ENCODE measurements at places on chromosomes 1 and 21.

- no peak for DNase-seq
Observed at GRCh38 chr1:157641177-157641576, 43.3 kb upstream of the FCRL4 start.

GRCh38 chr1:40633931-40634376, 31.5 kb downstream of the RIMS3 start:
- DNase-seq, result no peak

DNA sequence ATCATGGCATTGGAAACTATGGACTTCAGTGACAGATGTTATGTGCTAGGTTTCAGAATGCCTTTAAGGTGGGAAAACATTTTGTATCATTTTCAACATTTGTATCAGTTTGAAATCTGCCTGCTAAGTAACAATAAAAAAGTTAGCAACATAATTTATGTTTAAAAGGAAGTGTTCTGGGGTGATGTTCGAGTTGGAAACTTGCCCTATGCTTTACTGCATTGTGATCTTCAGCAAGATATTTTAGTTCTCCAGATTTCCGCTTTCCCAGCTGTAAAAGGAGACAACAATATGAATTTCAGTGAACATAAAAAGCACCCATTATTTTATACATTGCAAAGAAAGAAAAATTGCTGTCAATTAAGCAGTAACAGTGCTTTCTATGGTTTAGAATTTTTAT, 187.4 kb downstream of the DISC1 start:
- no peak for DNase-seq

DNA sequence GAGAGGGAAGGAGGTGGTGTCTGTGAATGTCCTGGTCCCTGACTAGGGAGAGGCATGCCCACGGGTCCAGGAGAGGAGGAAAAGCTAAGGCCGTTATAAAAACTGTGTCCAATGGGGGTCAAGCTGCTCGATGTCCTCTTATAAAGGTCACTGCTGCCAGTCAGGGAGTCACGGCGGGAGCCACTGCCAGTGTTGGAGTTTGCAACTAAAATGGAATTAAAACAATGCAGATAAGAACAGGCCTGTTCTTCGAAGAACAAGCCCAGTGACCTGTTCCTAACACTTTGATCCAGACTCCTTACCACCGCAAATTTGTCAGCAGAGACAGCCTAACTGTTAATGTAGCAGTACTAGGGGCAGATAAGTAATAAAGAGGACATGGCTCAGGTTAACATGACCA, 56.1 kb upstream of the SDC3 start:
- no peak for DNase-seq

DNA sequence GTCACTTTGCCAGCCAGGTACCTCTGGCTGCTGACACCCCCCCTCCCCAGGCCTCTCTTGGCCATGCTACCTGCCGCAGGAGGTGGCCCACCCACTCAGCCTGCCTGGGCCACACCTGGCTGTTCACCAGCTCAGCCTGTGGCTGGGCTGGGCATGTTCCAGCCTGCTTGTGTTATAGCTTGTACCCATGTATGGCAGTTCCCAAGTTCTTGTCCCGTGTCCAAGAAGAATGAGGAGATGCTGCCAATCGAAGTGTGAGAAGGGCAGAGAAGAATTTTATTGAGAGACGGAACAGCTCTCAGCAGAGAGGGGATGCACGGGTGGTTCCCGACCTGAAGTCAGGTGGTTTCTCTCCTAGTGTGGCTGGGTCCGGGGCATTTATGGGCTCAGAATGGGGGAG, 3.9 kb upstream of the MMEL1 start:
- DNase-seq, result no peak

DNA sequence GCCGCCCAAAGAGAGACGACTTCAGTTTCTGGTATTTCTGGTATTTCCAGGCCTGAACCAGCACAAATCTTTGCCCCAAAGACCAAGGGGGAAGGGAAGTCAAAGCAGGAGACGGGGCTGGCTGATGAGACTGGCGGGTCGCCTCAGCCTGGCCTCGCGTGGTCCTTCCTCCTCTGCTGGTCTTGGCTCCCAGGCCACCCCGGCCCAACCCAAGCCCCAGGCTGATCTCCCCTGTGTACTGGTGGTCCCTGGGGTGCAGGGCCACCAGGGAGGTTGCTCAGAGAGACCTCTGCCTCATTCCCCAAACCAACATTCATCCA, 19.9 kb downstream of the WNT4 start:
- DNase-seq, result no peak

GRCh38 chr1:218365226-218365999, 20.3 kb downstream of the TGFB2 start:
- no peak for DNase-seq

- no peak for DNase-seq
Observed at GRCh38 chr1:219533280-219533679, 79.6 kb downstream of the ZC3H11B start.

DNA sequence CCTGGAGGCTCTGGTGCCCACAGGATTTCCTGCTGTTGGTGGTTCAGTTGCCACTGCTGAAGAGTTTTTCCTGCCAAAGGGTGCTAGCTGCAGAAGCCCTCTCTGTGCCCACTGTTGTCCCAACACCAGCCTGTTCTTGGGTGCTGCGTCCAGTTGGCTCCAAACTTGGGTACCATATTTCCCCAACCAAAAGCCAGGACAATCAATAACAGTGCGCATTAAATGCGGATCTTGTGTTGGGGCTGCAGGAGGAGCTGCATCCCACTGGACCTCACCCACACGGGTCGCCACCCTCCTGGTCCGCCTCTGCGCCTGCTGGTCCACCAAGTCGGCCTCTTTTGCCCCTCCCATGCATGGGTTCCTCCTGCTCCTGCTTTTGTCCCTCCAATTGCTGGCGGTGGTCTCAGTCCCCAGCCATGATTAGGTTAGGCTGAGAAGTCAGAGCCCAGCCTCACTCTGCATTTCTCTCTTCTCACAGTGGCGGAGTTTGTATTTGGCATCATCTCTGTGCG, 9.8 kb downstream of the ABCG1 start:
- no peak for DNase-seq

DNA sequence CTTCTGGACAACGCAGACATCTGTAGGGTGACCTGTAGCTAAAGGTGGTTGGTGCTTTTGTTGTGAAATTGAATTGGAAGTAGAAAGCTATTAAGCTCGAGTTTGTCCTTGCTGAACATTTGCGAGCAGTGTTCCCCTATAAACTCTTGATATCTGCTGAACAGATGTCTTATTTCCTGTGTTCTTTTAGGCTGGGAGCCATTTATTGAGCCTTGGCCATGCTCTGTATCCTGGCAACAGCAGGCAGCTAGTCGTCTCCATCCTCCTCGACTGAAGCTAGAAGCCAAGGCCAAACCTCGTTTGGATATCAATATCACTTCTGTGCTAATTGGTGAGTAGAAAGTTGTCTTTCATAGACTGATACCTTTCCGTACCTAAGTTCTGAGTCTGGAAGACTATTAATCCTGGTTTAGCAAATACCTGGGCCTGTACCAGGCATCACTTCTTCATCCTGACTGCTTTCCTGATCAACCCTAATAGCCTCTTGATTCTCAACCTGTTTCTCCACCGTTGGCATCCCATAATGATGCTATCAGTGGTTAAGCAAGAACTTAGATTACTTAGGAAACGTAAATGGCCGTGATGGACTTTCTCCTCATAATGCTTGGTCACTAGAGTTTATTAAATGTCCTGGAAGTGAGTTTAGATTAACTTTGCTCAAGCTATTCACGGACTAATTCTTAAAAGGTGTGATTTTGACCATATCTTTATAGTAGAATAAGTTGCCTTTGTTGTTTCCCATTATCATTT, 103.4 kb downstream of the VPS13D start:
- DNase-seq, result no peak

DNA sequence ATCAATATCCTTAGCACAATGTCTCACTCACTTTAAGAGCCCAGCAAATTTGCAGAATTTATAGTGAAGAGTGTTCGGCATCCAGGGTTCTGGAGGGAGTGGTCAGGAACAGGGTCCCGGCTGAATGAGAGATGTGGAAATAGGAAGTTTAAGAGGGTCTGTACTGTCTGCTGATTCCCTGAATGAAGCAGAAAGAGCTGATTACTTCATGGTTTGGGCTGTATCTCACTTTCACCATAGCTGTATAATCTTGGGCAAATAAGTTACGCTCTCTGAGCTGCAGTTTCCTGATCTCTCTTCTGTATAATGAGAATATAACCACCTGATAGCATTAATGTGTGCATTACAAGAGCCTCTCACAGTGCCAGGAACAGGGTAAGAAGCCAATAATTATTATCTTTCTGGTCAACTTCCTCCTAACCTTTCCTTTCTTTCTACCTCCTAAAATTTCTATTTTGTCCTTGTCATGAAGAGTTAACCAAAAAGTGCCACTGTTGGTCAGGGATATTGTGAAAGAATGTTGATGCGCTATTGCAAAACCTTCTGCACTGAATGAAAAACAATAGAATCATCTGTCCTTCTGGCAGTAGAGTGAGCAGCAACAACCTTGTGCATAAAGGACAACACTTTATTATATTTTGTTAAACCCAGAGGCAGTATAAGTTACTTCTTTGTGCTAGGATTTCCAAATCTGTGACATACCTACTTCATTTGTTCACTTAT, 14.7 kb upstream of the PTGFR start:
- no peak for DNase-seq

GRCh38 chr1:238139713-238140112, 249.0 kb upstream of the ZP4 start:
- no peak for DNase-seq

DNA sequence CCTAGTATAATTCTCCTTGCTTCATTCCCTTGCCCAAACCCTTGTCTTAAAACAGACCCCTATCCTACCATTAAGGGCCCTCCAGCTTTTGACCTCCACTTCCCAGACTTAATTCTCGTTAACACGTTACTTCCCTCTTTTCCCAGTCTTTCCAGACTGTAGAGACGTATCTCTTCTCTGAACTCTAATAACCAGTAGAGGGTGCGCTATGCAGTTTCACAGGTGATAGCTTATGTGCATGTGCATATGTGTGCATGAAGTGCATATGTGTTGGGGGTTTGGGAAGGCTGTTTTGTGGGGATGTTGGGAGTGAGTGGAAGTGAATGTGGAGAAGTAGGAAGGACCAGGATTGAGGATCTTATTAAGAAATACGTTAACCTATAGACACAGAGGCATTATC, 78.1 kb upstream of the CCDC190 start:
- DNase-seq, result no peak

DNA sequence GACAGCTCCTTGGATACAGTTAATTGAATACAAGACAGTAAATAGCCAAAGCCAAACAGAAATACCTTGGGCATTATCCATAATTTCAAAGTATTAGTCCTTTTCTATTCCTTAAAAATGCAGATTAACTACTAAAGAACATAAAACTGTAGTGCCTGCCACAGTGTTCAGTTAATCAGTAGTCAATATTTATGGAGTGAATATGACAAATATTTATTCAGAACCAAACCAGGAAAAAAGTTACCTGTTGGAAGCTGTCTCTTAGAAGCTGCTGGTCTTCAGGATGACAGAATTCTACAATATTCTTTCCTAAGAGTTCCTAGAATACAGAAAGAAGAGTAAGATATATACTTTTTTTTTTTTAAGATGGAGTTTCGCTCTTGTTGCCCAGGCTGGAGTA, 18.2 kb upstream of the CTSK start:
- DNase-seq, result no peak

- no peak for DNase-seq
Observed at GRCh38 chr21:44687671-44688070, 5.7 kb upstream of the KRTAP12-1 start.

GRCh38 chr1:56135069-56135863, 444.1 kb downstream of the PLPP3 start:
- no peak for DNase-seq

DNA sequence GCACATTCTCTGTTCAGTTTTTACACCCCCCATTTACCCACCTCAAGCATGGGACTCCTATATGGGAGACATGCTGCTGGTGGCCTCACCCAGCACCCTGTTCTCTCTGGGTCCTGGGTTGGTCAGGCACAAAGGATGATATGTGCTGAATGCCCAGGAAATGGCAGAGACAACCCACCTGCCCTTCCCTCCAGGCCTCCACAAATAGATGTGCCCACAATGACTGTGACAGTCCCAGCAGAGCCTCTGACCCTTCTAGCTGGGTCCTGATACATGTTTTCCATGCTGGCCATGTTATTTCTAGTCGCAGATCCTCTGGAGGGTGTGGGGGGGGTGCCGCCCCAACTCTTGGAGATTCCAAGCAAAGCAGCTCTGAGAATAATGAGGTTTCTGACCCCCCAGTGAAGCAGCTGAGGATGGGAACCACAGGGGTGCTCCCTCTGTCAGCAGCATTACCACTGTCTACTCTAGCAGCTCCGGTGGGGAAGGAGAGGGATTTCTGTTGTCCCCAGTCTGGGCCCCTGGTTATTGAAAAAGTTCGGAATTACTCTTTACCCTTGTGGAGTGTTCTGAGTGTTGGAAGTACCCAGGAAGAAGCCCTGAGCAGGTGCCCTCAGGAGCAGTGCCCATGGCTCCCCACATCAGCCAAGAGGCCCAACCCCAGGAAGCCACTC, 1.2 kb upstream of the CCDC28B start:
- no peak for DNase-seq

GRCh38 chr1:168636642-168637111, 60.3 kb downstream of the XCL1 start:
- no peak for DNase-seq

DNA sequence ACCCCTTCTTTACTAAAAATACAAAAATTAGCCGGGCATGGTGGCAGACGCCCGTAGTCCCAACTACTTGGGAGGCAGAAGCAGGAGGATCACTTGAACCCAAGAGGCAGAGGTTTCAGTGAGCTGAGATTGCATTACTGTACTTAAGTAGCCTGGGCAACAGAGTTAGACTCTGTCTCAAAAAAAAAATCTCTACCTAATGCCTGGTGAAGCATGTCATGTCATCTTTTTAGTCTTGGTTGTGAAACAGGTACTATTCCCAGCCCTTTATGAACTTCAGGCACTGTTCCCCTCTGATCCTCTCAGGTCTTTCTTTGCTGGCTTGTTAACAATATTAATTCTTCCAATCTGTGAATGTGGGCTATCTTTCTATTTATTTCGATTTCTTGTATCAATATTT, 22.1 kb downstream of the PRRC2C start:
- DNase-seq, result no peak

- no peak for DNase-seq
Observed at GRCh38 chr1:227748496-227749182, 13.4 kb downstream of the SNAP47 start.

DNA sequence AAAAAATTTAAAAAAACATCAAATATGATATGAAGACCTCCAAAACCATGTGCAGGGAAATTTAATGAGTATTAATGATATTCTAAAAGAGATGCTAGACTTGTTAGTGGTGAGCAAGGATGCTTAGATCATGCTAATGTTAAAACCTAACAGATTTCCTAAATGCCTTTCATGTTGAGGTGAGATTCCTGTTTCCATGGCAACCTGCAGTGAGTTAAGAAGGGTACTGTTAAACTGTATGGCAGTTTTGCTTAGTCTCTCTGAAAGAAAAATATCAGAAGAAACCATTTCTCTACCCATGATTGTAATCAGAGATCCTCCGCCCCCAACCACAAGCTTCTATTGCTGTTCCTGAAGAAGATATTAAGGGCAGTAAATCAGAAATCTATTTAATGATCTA, 321.6 kb upstream of the LRRC7 start:
- peak; percentile 56 for DNase-seq
